Caco-2 (cell line): ENCODE measurements at places on chromosomes 3 and 15. TPM values are rescaled to one million over a fixed set of nuclear protein-coding genes. Genes with fewer than 3 reads are reported as not detected.

Gene HIGD2B
- not detected in 2 replicates for total RNA-seq

DNA sequence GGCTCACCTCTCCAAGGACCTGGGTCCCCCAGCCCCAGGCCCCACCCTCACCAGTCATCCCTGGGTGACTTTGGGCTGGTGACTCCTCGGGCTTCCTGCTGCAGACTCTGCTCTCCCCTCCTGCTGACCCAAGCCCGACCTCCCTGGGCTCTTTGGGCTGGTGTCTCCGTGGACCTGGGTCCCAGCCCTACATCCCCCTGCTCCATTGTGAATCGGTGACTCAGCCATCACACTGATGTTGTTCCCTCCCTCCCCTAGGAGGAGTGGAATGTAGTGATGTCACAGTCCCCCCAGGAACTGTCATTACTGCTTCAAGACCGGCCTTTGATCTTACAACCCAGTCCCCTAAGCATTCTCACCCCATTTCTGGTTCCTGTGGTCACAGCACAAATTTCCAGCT, 83.7 kb downstream of the ADAMTS7 start:
- no peak for DNase-seq

Gene RTP3
- not detected in 2 replicates for total RNA-seq

DNA sequence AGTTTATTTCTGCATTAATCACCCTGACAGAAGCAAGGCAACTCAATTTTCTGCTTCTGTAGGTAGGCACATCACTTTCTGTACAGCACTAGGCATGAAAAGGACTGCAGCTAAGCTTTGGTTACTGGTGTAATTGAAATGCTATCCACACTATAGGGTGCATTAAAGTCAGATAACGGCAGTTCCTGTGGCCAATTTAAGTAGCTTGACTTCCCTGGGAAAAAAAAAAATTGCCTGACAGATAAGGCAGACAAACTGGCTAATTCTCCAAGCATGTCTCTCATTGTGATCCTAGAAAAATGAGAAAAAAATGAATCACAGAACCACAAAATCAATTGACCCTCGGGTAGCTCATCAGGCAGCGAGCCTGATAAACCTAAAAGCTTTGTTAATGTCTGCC, 151.4 kb downstream of the MEIS2 start:
- no peak for DNase-seq

Gene TMEM207
- 0.65 TPM in 1 of 2 replicates, not detected in the other for total RNA-seq

DNA sequence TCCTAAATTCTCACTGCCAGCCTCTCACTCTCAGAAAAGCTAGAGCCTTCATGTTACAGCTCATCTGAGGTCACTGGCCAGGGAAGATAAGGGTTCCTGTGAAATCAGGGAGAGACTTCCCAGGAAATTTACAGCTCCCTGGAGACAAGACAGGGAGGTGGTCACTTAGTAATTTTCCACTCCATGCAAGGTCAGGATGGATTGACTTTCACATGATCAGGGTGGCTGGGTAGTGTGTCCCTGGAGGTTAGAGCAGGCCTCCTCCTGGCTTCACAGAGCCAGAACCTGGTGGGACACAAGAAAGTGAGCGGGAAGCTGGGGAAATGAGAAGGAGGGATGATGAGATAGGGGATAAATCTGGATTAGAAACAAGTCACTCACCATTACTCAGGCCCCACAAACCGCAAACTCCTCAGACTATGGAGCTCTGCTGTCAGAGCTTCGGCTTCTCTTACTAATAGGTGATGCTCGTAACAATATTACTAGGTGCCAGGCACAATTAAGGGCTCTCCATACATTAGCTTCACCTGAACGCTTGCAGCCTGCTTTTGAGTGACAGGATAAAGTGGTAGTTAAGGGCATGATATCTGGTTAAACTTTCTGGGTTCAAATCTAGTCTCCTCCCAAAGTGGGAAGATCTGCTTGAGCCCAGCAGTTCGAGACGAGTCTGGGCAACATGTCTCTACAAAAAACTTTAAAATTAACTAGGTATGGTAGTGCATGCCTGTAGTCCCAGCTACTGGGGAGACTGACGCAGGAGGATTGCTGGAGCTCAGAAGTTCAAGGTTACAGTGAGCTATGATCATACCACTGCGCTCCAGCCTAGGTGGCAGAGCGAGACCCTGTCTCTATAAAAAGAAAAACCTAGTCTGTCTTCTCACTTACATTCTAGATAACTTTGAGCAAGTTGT, 24.9 kb downstream of the DUOX2 start:
- DNase-seq, result no peak

- DNase-seq, result no peak
Measured at GRCh38 chr3:64027658-64028057, 4.4 kb upstream of the PSMD6 start.

Gene MEF2A
- 19.5 and 19.6 TPM in 2 replicates for total RNA-seq

Gene CADPS
- not detected in 2 replicates for total RNA-seq
